ENCODE measurements at places on chromosomes 1 and 21. TPM values are rescaled to one million over a fixed set of nuclear protein-coding genes. Genes with fewer than 3 reads are reported as not detected.

DNA sequence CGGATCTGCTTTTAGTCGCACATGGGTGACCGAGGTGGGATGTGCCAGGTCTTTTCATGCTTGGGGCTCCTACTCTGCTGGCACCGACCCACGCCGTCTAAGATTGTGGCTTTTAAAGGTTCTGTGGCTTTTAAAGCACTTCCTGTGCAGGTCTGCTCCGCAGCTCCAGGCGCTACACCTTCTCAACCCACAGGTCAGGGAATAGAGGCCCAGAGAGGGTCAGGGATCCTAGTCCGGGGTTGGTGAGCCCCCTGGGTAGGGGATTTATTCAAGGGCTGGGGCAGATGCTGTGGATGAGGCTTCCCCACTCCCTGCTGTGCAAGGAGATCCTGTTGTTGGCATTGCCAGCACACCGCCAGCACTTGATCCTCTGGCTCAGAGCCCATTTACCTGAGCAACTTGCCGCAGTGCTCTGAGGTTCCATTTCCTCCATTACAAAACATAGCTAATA is 212.8 kb upstream of the RAB4A start:
- no peak for DNase-seq

Gene BEND5
- 0.17 TPM for total RNA-seq

DNA sequence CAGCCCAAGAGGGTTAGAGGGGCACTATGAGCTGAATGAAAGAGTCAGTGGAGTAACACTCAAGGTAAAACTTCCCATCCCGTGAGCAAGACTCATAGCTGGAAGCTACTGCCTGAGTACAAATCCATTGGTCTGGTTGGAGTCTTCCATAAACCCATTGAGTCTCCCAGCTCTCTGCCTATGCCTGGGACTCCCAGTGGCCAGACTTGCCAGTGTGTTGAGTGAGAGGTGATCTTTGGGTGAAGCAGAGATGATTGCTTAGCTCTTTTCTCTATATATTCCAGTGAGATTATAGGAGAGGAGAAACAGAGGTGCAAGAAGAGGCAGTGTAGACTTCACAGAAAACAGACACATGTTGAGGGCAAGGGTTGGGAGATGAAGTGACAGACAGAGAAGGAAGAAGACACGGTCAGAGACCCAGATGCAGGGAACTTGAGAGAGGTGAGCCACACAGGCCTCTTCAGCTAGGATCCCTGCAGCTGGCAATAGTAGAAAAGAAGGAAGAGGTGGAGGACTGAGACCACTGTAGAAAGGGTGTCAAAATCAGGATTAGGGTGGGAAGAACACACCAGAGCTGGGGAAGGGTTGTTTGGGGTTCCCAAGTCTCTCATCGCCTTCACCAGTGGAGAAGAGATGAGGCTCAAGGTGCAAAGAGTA is 3.7 kb downstream of the FOXD2 start:
- DNase-seq: no peak

DNA sequence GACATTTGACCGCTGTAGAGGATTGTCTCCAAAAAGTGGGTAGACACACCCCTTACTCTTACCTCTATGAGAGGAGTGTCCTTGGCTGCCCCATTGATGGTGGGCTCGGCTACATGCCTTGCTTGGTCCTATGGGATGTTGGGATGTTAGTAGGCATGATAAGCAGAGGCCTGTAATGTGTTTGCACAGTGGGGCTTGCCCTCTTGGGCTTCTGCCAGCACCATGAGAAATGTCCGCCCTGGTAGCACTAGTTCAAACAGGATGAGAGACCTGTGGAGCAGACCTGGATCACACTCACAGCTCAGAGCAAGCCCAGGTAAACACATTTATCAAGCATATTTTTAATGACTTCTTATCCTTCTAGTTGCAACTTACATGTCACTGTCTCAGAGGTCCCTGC is 54.2 kb downstream of the SH3GLB1 start:
- no peak for DNase-seq

- no peak for DNase-seq
These were observed 24.0 kb downstream of the HENMT1 start for GRCh38 chr1:108636876-108637275.

- no peak for DNase-seq
These were observed 166.9 kb upstream of the UBE2U start for GRCh38 chr1:64036549-64036948.

DNA sequence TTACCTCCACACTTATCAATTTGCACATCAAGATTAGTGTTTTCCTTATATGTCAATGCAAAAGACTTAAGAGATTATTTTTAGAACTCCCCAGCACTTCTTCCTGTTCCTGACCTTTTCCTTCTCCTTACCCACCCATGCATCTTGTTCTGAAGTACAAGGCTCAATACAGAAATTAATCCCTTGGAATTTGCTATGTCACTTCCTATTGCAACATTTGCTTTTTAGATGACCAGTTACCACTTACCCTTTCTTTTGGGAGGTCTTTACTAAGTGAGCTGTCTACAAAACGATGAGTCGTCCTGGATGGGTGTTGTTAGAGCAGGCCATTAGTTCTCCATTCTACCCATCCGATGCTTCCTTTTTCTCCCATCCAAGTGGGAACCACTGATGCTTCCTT is 221.2 kb downstream of the FMN2 start:
- DNase-seq: no peak

GRCh38 chr1:42973286-42973685 is 14.6 kb upstream of the SLC2A1 start:
- no peak for DNase-seq

DNA sequence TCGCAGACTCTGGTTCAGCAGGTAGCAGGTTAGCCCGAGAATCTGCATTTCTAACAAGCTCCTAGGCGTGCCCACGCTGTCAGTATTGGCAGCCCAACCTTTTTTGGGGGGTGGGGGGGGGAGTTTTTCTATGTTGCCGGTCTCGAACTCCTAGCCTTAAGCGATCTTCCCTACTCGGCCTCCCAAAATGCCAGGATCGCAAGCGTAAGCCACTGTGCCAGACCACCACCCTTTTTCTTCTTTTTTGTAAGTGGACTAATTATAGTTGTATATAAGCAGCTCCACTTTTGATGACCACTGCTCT is 480 bp upstream of the MIS18A start:
- DNase-seq: no peak

Gene SEC16B
- 56.8 TPM for total RNA-seq

DNA sequence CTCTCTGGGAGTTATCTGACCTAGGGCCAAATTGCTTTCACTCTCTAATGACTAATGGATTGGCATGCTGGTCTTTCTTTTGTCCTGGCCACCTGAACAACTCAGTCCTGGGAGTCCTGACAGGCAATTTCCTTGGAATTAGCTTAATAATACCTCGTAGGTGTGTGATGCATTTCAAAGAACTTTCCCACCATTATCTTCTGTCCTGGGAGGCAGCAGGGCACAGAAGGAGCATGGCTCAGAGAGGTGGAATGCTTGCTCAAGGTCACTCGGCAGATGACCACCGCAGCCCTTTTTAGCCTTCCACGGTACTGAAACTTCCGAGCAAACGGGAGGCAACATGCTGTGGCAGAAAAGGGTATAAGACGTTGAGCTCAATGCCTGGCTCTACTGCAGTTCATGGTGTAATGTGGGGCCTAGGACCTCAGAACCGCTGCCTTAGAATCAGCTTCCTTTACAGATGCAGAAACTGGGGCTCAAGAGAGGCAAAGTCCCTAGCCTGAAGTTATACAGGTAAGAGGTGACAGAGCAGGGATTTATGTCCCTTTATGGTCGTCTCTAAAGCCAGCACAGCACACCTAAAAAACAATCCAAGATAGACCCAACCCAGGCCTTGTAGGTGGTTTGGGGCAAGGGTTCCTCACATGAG is 3.2 kb downstream of the ID3 start:
- DNase-seq: no peak

- DNase-seq: no peak
These were observed 123.4 kb downstream of the HIVEP3 start for GRCh38 chr1:41795205-41795762.

Gene RIMS3
- 1.0 TPM for total RNA-seq

- DNase-seq: peak; percentile 60
These were observed 513 bp downstream of the MGST3 start for GRCh38 chr1:165631342-165632151.

GRCh38 chr1:225846331-225847310 is 35.6 kb downstream of the TMEM63A start:
- no peak for DNase-seq

- no peak for DNase-seq
These were observed 24.3 kb upstream of the GRHL3 start for GRCh38 chr1:24294716-24295371.

Gene ATAD3C
- 0.19 TPM for total RNA-seq

All from liver (tissue), 10 donors.